ENCODE measurements at places on chromosomes 2 and 18.

- no peak for DNase-seq
These were observed 150.0 kb upstream of the EPB41L3 start for GRCh38 chr18:5693699-5694294.

- no peak for DNase-seq
These were observed 42.1 kb downstream of the ODC1 start for GRCh38 chr2:10406016-10406415.

DNA sequence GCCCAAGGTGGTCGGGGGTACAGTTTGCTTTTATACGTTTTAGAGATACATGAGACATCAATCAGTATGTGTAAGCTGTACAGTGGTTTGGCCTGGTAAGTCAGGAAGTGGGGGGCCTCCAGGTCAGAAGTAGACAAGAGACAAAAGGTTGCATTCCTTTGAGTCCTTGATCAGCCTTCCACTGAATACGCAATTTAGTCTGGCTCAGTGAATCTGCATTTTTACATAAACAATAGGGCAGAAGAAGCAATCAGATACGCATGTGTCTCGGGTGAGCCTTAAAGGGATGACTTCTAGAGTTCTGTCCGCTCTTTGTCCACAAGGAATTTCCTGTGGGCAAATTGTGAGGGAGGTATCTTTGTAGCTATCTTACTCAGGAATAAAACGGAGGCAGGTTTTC lies 87.2 kb downstream of the SOWAHC start:
- no peak for DNase-seq

DNA sequence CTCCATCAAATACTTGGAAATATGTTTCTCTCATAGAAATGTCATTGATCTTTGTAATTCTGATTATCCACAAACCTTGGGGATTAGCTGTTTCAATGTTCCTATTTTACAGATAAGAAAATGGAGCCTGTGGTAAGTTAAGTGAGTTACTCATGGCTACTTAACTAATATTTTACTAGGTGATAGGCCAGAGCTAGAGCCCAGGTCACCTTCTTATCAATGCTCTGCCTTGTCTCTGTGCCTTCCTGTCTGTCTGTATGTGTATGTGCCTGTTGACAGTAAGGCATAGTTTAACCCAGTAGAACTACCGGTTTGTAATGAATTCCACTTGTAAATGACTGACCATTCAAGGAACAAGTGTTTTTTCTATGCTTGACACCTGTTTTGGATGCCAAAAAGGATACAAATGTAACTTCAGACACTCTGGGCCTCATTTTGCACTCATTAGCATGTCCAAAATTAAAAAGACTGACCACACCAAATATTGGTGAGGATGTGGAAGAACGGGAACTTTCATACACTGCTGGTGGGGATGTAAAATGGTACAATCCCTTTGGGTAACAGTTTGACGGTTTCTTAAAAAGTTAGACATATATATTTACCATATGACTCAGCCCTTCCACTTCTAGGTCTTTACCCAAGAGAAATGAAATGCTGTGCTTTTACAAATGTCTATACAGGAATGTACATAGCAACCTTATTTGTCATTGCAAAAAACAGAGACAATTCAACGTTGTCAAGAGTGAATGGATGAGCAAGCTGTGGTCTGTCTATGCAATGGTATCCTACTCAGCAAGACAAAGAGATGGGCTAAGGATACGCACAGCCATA lies 19.6 kb upstream of the IL1A start:
- no peak for DNase-seq

GRCh38 chr18:48576457-48576771 lies 37.6 kb downstream of the CTIF start:
- DNase-seq, result no peak

Measured in LoVo (cell line).